ENCODE measurements at places on chromosomes 3 and 15.

GRCh38 chr3:177551431-177551836 is 354.2 kb upstream of the TBL1XR1 start:
- DNase-seq: no peak

DNA sequence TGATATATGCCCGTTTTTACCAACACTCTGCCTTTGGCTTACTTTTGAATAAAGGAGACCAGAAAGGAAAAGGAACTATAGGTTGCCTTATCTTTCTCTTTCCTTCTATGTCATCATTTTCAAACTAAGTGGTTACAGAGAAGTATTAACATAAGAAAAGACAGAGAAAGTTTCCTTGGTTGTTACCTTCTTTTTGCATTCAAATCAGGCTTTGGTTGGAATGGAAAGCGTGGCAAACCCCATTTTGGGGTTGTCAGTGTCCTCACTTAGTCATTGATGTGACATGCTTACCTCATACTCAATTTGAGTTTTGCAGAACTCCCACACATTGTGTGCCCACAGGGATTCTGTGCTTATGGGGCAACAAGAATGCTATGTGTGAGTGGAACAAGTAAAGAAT is 3.7 kb upstream of the THRB start:
- DNase-seq: no peak

DNA sequence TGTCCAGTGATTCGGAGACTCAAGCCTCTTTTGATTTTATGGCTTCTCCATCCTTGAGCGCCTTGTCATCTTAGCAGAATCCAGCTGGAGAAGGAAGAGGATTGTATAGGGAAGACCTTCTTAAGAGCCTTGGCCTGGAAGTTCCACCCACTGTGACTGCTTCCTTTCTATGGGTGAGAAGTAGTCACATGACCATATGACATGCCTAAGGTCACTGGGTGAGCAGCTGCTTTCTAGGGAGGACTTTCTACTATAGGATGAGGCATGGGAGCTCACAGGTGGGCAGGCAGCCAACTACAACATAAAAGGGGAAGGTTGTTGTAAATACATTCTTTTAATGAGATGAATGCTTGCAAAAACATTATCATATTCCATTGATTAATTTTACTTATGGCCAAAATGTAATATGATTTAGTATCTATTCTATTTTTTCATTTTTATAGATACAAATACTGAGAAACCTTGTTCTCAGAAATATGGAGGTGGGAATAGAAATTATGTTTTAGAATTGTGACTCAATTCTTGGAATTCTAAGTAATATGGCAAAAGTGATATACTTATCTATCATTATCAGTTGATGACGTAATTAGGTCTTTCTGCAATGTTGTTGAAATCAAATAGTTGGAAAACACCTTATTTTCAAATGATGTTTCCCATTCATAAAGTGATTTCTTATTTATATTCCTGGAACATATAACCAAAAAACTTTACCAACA is 53.6 kb upstream of the MINAR1 start:
- DNase-seq: peak; percentile 19

DNA sequence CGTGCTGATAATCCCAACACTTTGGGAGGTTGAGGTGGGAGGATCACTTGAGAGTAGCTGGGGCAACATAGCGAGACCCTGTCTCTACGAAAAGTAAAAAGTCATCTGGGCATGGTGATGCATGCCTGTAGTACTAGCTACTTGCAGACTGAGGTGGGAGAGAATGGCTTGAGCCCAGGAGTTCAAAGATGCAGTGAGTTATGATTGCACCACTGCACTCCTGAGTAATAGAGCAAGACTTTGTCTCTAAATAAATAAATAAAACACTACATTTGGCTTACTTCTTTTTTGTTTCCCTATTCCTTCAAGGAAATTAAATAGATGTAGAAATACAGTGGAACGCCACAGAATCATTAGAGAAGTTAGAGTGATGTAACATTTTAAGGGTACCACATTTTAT is 20.1 kb upstream of the LDHAL6B start:
- DNase-seq: peak; percentile 66

- peak; percentile 52 for DNase-seq
Observed at GRCh38 chr3:23648326-23648995, 157.3 kb upstream of the UBE2E1 start.

DNA sequence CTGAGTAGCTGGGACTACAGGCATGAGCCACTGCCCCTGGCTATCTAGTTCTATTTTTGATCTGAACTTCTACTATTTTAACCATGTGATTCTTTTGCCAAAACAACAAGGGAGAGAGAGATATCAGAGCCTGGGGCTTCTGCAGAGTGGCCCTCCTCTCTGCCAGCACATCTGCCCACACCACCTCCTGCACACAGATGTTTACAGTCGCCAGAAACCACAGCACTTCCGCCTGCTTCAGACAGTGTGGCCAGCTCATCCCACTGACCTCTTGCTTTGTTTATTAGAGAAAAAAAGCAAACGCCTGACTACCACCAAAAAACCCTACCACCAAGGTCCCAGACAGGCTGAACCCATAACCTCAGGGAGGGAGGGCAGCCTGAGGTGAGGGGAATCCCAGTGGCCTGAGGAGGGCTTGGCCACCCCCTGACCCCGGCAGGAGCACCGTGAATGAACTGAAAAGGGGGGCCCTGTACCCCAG is 85.9 kb upstream of the ABHD2 start:
- DNase-seq: peak; percentile 75

GRCh38 chr3:17945799-17946399 is 203.5 kb upstream of the TBC1D5 start:
- DNase-seq: no peak

DNA sequence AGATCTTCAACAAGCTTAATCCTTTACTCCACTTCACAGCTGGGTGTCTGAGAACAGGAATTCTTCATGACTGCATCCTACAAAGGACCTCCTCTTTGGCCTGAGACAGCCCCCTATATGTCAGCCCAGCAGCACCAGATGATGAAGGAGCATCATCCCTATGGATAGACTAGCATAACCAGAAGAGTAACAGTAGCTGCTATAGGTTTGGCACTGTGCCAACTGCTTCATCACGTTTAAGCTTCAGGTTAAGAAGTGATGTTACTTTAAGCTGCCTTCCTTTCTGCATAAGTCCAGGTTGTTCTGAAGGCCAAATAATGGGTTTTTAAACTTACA is 50.6 kb downstream of the CMSS1 start:
- peak; percentile 54 for DNase-seq
